SK-N-SH (cell line): ENCODE measurements at places on chromosomes 5 and 9. TPM values are rescaled to one million over a fixed set of nuclear protein-coding genes. Genes with fewer than 3 reads are reported as not detected.
A peak's percentile ranks its signal among the peaks of the same experiment; 100 is the strongest.

MYO10 gene
- 8.1 and 8.7 TPM in 2 replicates for polyA plus RNA-seq

INSL4 gene
- not detected in 2 replicates for polyA plus RNA-seq

FSTL4 gene
- polyA plus RNA-seq = not detected in 2 replicates

- H3K4me3 ChIP-seq = no peak overlapping the region
- no peaks in the 10 kb centered on the region for H3K36me3 ChIP-seq
Measured at GRCh38 chr9:12680341-12680740, 12.8 kb upstream of the TYRP1 start.

GRCh38 chr9:105438141-105438806 is 9.6 kb upstream of the FSD1L start:
- H3K27ac ChIP-seq = no peak overlapping the region
- no peak overlapping the region for H3K4me3 ChIP-seq
- DNase-seq = no peak
- H3K4me1 ChIP-seq = no peaks in the 10 kb centered on the region
- H3K36me3 ChIP-seq = no peaks in the 10 kb centered on the region
- no peaks in the 10 kb centered on the region for H3K27me3 ChIP-seq

- no peak overlapping the region for H3K27ac ChIP-seq
- no peak for DNase-seq
- no peaks in the 10 kb centered on the region for H3K36me3 ChIP-seq
Measured at GRCh38 chr5:84696651-84697050, 312.0 kb upstream of the EDIL3 start.

- DNase-seq = peak; percentile 25
- no peaks in the 10 kb centered on the region for H3K27me3 ChIP-seq
- H3K4me1 ChIP-seq = no peaks in the 10 kb centered on the region
- H3K4me3 ChIP-seq = no peak overlapping the region
Measured at GRCh38 chr9:104682642-104683041, 11.7 kb upstream of the OR13D1 start.

DNA sequence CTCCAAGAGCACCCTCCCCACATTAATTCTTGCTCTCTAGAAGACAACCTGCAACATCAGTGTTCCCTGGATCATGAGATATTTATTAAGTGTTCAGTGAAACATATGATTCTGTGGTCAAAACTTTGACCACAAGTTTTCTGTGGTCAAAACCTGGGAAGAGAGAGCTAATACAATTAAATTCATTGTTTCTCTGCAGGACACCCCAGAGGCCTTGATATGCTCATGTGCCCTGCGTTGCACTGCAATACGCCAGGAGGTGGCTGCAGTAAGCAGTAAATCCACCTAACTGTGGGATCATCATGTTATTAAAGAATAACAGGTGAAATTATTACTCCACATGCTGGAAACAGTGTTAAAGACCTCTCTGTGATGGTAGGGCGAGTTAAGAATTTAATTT is 109.3 kb upstream of the SPDL1 start:
- no peaks in the 10 kb centered on the region for H3K36me3 ChIP-seq
- DNase-seq = no peak
- H3K27me3 ChIP-seq = no peaks in the 10 kb centered on the region
- no peaks in the 10 kb centered on the region for H3K4me1 ChIP-seq

DNA sequence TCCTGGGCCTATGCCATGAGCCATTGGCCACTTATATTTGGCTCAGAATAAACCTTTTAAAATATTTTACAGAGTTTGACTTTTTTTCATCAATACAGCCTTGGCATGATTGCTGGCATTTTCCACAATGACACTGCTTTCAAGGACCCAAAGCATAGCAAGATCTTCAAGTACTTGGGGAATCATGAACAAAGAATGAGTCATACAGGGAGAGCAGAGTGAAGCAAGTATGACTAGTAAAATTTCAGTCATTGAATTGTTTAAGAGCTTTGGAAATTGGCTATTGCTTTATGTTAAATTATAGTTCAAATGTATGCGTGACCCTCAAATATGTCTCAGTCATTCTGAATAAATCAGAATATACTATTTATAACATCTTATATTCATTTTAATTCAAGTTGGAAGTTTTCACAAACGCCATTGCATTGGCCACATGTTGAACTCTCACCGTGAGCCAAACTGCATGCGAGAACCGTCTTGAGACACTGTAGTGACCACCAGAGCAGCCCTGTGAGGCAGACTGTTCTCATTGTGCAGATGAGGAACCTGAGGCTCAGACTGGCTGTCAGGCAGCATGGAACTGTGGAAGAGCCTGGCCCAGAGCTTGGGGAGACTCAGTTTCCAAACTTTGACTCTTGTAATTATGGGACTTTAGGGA is 52.9 kb downstream of the GDNF start:
- H3K4me3 ChIP-seq = no peak overlapping the region
- H3K36me3 ChIP-seq = no peaks in the 10 kb centered on the region
- DNase-seq = no peak
- no peak overlapping the region for H3K27ac ChIP-seq
- H3K27me3 ChIP-seq = no peaks in the 10 kb centered on the region

- peak; percentile 86 for DNase-seq
- no peak overlapping the region for H3K4me3 ChIP-seq
- peaks cover 3% of the 10 kb centered on the region; the same call in 1 of the 2 replicates for H3K4me1 ChIP-seq
- H3K27ac ChIP-seq = no peak overlapping the region
Measured at GRCh38 chr9:137049544-137050449, 3.8 kb upstream of the NPDC1 start.
